ENCODE measurements at places on chromosomes 11 and 22. TPM values are rescaled to one million over a fixed set of nuclear protein-coding genes. Genes with fewer than 3 reads are reported as not detected.

ARHGAP20 gene
- total RNA-seq: 2.7 TPM

- no peak for DNase-seq
Observed at GRCh38 chr11:118536726-118537125, 5.7 kb downstream of the TMEM25 start.

- no peak for DNase-seq
Observed at GRCh38 chr22:49629586-49630447, 197.9 kb downstream of the BRD1 start.

DNA sequence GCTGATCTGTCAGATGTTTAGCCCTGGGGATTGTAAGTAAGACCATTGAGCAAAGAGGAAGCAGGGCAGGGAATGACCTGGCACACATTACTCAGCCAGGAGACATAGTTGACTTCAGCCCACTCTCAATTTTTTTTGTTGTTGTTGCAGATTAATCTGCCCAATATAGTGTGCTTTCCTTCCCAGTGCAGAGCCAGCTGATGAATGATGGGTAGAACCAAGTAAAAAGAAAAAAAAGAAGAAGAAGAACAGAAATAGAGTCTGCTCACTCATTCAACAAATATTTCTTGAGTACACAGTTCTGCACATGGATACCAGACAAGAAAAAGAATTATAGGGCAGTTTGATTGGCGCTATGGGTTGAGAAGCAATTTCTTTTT, 292.7 kb downstream of the ETS1 start:
- DNase-seq: no peak

GRCh38 chr22:37752189-37753087, 55.3 kb upstream of the GCAT start:
- peak; percentile 85 for DNase-seq

DNA sequence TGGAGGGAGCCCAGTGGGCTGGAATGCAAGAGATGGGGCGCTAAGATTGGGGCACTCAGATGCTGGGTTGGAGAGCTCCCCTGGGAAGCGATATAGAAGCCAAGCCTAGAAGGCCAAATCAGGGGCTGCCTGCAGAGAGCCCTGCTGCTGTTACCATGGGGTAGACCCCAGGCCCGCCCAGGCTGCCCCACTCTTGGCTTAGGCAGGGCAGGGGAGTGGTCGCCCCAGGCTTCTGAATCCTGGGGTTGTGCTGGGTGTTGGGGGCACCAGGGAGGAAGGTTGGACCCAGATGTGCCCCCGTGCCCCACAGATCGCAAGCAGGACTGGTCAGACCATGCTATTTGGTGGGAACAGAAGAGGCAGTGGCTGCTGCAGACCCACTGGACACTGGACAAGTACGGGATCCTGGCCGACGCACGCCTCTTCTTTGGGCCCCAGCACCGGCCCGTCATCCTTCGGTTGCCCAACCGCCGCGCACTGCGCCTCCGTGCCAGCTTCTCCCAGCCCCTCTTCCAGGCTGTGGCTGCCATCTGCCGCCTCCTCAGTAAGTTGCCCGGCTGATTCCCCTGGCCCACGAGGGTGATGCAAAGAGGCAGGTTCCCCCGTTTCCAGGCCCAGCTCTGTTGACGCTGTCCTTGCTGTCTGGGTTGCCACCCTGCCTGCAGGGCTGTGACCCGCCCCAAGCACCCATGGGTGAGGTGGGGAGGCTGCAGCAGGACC, 3.9 kb downstream of the FERMT3 start:
- DNase-seq: no peak

DNA sequence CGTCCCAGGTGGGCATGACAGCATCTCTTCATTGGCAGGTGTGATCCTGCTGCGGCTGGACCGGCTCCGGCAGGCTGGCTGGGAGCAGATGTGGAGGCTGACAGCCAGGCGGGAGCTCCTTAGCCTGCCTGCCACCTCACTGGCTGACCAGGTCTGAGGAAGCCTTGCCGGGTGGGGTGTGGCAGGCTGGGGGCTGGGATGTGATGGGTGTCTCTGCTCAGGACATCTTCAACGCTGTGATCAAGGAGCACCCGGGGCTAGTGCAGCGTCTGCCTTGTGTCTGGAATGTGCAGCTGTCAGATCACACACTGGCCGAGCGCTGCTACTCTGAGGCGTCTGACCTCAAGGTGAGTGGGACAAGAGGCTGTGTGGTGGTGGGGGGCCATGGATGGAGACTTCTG, 3.5 kb downstream of the LARGE2 start:
- no peak for DNase-seq

- no peak for DNase-seq
Observed at GRCh38 chr22:23835484-23836144, 3.2 kb downstream of the DERL3 start.

GRCh38 chr11:128563942-128564641, 23.3 kb downstream of the ETS1 start:
- no peak for DNase-seq

DNA sequence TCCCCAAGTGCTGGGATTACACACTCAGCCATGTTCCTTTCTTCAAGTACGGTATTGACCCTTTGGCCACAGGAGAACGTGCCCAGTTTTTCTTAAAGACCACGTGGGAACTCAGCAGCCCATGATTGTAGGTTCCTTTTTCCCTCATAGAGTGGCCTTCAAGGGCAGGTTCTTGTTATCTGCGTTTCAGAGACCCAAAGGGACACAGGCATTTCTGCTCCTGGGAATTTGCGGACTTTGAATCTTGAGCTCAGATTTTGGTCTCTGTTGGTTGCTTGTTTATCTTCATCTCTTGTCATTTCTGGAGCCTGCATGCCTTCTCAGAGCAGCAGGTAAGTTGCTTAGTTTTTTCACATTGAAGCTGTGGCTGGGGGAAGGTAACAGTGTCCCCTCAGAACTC, 12.0 kb downstream of the MARK2 start:
- no peak for DNase-seq

SHANK3 gene
- 21.8 TPM for total RNA-seq

IL10RA gene
- 29.3 TPM for total RNA-seq

TKFC gene
- total RNA-seq: 67.8 TPM

PRG2 gene
- total RNA-seq: 0.26 TPM

GRCh38 chr11:45850446-45850845, 3.2 kb downstream of the CRY2 start:
- DNase-seq: no peak

GRCh38 chr22:31449506-31449905, 40.1 kb downstream of the EIF4ENIF1 start:
- no peak for DNase-seq

SLC6A5 gene
- total RNA-seq: not detected

- DNase-seq: no peak
Observed at GRCh38 chr11:108617055-108617454, 23.5 kb upstream of the EXPH5 start.

- no peak for DNase-seq
Observed at GRCh38 chr11:98307827-98308491, 712.8 kb upstream of the CNTN5 start.

GRCh38 chr11:102079625-102080024, 30.6 kb upstream of the YAP1 start:
- no peak for DNase-seq

- no peak for DNase-seq
Observed at GRCh38 chr11:134802116-134802515, 390.1 kb upstream of the B3GAT1 start.

DNA sequence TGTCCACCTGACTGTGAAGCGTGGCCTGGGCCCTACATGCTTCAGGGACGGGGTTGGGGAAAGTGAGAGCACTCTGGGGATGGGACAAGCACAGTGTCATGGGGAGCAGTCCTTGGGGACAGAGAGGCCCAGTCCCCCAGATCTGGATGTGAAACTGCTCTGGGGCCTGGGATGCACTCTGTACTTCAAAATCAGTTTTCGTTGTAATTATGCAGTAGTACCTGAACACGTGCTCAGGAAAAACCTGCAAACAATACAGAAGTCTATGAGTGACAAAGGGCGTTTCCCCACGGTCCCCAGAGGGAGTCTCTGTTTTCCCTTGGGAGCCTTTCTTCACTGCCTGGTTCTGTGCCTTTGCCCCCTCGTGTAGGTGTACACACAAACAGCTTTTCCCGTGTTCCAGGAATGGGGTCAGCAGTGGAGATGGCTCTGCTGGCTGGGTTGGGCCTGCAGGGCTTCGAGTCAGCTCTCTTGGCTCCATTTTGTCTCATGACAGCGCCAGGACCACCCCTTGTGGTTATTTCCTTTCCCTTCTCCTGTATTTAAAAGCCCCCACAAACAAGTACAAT, 5.2 kb upstream of the TNFRSF13C start:
- no peak for DNase-seq

- DNase-seq: peak; percentile 57
Observed at GRCh38 chr11:57476047-57476756, 15.9 kb downstream of the RTN4RL2 start.

- no peak for DNase-seq
Observed at GRCh38 chr22:49514641-49515040, 313.0 kb downstream of the BRD1 start.
